Right lung (tissue), 10 donors: ENCODE measurements at places on chromosomes 2 and 18. TPM values are rescaled to one million over a fixed set of nuclear protein-coding genes. Genes with fewer than 3 reads are reported as not detected.
A peak's percentile ranks its signal among the peaks of the same experiment; 100 is the strongest.

- no peak for DNase-seq
Observed at GRCh38 chr2:3575534-3576262, 638 bp downstream of the RPS7 start.

- DNase-seq = no peak
Observed at GRCh38 chr18:72985686-72986085, 117.9 kb upstream of the NETO1 start.

The FEV gene
- polyA plus RNA-seq = not detected

The MATN3 gene
- 8.0 TPM for polyA plus RNA-seq

DNA sequence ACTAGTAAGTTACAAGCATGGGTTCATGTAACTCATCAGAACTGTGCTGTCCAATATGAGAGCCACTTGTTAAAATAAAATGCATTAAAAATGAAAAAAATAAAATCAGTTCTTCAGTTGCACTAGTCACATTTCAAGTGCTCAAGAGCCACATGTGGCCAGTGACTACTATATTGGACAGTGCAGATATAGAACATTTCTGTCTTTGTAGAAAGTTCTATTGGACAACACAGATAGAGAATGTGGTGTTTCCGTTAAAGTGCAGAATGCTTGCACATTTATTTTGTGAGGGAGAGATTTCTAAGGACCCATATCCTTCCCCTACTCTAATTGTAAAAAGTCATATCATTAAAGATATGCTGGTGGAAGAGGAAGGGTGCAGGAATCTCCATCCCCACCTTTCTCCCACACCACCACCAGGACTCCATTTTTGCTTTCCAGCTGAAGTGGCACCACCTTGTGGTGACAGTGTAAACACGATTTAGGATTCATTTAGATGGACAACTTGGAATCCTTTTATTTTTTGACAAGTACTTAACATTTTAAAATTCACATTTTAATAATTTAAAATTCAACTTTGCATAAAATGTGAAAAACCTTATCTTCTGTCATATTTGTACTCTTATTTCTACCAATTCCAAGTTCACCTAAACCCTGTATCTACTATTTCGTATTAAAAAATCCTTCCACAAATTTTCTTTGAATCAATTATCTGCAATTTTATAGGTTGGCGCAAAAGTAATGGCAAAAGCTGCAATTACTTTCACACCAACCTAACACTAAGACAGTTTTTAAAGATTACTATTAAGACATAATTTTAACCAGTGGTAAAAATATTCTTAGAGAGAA lies 9.4 kb upstream of the CD302 start:
- no peak for DNase-seq

- peak; percentile 21 for DNase-seq
Observed at GRCh38 chr2:54709336-54709809, 14.1 kb upstream of the EML6 start.

DNA sequence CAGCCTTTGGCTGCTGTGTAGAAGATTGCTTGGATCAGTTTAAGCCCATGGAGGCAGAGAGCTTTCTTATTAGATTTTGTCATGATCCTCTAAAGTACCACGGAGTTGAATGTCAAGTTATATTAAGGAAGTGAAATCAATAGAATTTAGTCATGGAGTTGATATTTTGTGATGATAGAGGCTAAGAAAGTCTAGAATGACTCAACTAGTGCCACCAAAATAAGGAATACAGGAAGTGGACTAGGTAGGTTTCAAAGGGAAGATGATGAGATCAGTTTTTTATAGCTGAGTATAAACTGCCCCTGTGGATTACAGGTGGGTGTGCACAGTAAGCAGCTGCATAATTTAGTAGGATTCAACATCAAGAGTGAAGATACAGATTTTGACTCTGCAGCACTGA lies 25.2 kb downstream of the FBXO36 start:
- no peak for DNase-seq

DNA sequence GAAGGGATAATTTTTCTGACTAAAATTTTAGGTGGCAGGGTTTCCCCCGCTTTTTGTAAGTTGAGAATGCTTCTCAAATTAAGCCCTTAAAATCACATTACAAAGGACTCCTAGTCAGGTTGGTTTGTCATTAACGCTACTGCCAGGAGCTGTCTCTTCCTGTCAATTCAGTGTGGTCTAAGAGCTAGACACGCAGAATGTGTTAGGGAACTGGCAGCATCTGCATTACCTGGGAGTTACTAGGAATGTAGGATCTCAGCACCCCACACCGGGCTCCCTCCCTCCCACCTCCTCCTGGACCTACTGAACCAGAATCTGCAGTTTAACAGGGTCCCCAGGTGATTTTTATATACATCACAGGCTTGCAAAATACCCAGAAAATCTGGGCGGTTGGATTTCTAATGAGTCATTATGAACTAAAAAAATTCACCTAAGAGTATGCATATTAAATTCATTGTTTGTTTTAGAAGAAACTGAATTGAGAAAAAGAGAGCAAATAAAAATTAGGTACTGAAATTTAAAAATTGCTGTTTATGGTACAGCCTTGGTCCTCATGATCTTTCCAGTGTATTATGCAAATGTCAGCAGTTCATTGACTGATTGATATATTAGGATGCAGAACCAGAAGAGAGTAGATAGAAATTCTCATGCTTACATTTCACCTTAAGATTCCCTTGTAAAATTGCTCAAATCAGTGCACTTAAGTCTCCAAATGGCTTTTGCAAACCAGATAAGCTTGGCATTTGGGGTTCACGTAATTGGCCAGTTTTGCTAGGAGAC lies 130.9 kb upstream of the ITGA6 start:
- DNase-seq = no peak

- no peak for DNase-seq
Observed at GRCh38 chr2:36404318-36404717, 48.7 kb downstream of the CRIM1 start.

The IL1RN gene
- polyA plus RNA-seq = 1.2 TPM

DNA sequence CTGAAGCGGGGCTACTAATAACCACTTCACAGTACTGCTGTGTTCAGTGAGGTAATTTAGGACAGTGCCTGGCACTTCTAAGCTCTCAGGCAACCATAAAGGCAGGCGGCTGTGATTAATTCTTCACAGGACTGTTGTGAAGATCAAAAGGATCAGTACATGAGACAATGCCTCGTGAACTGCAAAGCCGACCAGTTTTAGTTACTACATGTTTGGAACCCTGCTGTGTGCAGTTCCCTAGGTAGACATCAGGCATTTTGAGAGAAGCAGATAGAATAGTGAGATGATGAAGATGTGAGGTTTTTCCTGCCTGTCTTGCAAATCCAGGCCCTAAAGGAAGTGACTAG lies 19.1 kb downstream of the EFHD1 start:
- no peak for DNase-seq

- DNase-seq = no peak
Observed at GRCh38 chr2:217033186-217033585, 173.3 kb upstream of the TNP1 start.

DNA sequence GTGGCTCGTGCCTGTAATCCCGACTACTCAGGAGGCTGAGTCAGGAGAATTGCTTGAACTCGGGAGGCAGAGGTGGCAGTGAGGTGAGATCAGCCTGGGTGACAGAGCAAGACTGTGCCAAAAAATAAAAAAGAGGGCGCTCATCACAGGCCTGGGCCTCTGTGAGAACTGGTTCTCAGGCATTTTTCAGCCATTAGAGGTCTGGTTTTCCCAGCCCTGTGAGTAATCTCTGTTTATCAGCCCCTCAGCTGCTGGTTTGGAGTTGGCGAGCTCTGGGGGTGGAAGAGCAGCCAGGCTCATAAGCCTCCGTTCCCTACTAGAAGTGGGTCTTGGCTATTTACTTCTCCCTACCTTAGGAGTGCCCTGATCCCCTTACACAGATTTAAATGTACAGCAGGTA lies 53.1 kb downstream of the CHRNA1 start:
- DNase-seq = no peak

The MOB1A gene
- polyA plus RNA-seq = 79.5 TPM

The LRRC30 gene
- not detected for polyA plus RNA-seq

GRCh38 chr2:143162123-143162837 lies 33.1 kb downstream of the ARHGAP15 start:
- no peak for DNase-seq

The ZSWIM2 gene
- polyA plus RNA-seq = not detected

- DNase-seq = no peak
Observed at GRCh38 chr2:23528690-23529089, 143.7 kb downstream of the KLHL29 start.

The ACMSD gene
- 0.78 TPM for polyA plus RNA-seq

DNA sequence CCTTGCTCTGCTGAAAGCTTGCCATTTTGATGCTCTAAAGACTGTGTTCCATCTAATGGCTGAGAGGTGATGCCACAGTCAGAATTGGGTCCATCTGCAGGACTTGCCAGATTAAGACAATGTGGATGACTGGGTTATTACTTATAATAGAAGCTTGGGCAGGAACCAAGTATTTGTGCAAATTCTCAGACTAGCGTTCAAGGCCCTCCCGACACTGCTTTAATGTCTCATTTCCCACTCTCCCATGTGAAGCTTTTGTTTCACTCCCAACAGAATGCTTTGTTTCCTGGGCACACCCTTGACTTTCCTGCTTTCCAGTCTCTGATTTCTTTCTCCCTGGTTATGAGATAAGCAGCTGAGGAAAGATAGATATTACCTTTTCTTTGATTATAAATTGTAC lies 215.8 kb downstream of the KCNS3 start:
- DNase-seq = no peak

GRCh38 chr2:72754628-72755320 lies 71.1 kb downstream of the EXOC6B start:
- DNase-seq = no peak
